Lower leg skin (tissue), 4 donors: ENCODE measurements at places on chromosomes 12 and 14.
A peak's percentile ranks its signal among the peaks of the same experiment; 100 is the strongest.

- no peak for DNase-seq
These were observed 379.1 kb downstream of the SEC23A start for GRCh38 chr14:38723959-38724358.

DNA sequence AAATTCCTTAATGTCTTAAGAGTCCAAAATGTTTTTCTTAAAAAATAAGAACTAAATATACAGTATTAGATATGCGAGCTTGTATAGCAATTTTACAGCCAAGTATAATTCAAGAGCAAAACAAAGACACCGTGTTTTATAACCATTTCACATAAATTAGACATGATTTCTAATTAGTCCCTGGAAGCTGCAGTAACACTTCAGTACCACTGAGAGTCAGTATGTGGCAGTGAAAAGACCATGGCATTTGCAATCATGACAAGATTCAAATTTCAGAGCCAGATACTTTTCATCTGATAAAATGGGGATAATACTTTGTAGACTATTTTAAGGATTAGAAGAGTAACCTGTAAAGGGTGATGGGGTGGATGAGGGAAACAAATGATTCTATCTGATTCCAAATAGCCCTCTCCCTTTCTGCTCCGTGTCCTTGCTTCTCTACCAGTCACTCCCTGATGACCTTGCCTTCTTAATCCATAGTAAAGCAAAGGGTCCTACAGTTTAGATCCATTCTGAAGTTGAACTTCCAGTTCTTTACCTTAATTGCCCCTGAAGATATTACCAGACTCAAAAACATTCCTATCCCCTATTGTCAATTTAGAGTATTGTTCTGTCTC lies 145.4 kb upstream of the ABCD2 start:
- no peak for DNase-seq

DNA sequence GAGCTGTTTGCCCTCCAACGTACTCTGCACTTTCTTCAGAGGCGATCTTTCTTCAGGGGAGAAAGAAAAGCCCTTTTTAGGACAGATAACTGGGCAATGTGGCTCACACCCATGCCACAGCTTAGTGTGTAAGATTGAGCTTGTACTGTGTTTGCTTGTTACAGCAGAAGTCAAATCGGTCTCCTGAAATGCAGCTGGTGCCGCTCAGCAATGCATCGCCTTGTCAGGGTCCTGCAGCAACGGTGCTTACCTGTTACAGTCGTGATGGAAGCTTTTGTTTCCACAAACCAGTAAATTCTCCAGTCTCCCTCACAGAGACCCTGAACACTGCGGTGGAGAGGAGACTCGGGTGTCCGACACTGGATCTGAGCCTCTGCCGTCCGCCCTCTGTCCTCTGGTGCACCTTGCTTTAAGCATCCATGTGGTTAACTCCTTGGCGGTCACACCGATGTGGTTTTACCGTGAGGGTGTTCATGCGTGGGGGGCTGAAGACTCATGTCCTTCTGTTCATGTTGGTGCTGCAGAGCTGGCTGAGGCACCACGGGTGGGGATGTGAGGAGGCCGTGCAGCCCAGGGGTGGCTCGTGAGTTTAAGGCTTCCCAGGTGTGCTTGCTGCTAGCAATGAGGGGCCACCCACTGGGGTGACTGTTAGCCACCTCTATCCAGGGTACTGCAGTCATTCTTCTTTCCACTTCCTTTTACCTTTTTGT lies 47.3 kb downstream of the FBXL14 start:
- DNase-seq = no peak

- peak; percentile 60 for DNase-seq
These were observed 28.8 kb downstream of the KLRK1 start for GRCh38 chr12:10361084-10361483.

GRCh38 chr14:98594156-98594555 lies 677.8 kb downstream of the BCL11B start:
- no peak for DNase-seq

DNA sequence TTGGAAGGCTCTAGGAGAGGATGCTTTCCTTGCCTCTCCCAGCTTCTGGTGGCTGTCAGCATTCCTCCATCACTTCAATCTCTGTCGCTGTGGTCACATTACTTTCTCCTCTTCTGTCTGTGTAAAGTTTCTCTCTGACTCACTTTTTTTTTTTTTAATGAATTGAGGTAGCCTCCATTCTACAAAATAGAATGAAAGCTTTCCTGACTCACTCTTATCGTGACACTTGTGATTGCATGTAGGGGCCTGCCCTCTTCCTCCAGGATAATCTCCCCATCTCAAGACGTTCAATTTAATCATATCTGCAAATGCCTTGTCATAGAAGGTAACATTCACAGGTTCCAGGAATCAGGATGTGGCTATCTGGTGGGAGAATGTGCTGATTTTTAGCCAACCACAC lies 153.5 kb upstream of the HMGA2 start:
- no peak for DNase-seq

DNA sequence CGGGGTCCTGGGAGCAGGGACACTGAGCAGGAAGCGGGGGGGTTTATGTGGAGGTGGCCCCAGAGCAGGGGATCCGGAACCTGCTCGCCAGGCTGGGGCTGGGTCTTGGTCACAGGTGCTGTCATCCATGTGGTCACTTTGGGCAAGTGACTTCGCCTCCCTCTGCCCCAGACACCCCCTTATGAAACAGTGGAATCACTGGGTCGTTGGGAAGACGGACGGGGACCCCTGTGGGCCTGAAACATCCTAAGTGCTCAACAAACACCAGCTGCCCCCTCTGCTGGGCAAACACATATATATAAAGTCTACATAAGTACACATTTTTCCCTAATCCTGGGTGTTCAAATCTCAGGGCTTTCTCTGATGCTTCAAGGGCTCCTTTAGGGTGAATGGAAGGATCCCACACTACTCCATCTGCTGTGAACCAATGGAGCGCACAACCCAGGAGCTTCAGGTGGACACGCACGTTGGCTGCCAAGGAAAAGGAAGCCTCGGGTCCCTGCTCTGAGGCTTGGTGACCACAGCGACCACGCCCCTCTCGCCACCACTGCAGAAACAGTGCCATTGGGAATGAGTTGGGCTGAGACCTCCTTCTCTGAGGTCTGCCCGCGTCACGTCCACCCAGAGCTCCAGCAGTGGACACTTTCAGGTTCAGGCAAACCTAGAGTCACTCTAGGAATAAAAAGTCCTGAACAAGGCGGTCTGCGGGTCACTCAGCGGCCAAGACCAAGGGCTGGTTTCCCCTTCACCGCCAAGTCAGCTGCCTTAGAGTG lies 54.6 kb downstream of the CDC42BPB start:
- no peak for DNase-seq

DNA sequence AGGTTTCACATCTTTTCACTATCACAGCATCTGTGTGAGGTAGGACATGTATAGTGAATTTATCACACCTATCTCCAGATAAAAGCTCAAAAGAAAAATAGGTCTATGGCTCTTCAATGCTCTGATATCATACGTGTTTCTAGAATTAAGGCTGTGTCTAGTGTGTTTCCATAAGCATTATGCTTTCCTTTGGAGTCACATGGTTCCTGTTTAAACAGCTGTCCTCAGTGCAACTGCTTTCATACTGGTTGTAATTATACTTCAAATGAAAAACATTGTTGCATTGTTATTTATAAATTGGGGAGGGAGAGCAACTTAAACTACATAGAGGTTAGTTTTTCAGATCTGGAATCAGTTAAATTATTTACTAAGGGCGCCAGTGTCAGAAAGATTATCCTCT lies 151.6 kb downstream of the SYT1 start:
- DNase-seq = no peak

DNA sequence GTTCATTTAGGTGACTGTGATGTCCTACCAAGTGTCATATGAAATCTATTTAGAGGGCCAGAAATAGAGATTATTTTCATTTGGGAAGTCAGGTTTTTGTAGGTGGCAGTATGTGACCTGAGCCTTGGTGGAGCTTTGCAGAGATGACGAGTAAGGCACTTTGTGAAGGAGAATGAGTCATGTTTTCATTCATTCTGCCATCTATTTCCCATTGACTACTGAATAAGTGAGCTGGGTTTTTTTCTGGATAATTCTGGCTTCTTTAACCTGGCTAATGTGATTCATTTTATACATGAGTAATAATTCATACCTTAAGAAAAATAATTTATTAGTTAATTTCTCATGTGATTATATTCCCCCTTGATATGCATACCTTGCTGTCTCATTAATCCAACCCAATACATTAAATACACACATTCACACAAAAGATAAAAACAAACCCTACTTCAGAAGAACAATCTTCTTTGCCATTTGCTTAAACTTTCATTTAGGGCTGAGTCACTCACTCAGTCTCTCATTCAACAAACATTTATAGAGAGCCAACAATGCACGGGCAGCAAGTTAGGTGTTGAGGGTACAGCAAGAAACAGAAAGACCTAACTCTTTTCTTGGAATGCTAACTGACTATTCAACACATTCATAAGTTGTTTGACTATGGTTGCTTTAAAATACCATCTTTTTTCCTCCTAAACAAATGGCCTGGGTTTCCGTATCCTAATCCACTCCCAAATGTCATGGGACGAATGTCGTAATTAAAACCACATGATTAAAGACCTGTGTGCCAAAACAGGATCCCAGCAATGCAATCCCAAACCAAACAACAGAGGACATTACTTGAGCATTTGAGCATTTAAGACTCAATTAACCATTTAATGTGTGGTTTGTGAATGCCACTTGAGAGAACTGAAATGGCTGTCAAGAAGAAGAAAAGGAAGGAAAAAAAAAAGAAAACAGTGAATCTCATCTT lies 78.0 kb downstream of the KITLG start:
- DNase-seq = peak; percentile 24

GRCh38 chr12:59151243-59151642 lies 230.9 kb upstream of the LRIG3 start:
- no peak for DNase-seq

DNA sequence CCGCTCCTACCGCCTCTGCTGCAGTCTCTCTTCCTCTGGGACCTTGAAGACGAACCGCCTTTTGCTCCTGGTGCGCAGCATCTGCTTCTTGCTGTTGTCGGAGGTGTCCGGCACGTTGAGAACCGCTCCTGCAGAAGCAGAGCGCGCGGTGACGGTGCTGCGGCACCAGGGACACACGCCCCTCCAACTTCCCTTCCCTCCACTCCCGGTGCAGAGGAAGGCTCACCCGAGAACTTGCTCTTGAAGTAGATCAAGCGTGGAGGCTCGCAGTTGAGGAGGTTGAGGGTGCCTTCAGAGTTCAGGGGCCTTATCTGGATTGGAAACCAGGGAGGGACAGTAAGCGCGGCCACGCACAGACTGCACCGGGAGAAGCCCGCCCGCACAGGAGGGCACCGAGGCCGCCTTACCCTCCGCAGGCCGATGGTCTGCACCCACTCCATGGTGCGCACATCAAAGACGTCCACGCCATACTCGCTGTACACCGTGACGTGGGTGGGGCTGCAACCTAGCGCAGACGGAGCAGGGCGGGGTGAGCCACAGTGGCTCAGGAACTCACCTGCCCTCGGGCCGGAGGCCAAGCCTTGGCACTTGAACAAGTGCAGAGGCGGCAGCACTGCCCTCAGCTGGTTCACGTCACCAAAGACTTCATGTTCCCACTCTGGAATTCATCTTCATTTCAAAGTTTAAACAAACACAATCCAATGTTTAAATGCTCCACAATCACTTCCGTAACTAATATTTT lies 17.5 kb downstream of the AMN start:
- DNase-seq = peak; percentile 32

- DNase-seq = no peak
These were observed 192.7 kb downstream of the BTG1 start for GRCh38 chr12:91952916-91953315.

- peak; percentile 38 for DNase-seq
These were observed 2.6 kb downstream of the BMP4 start for GRCh38 chr14:53953828-53954550.
